ENCODE measurements at places on chromosomes 5 and 9.

GRCh38 chr5:133995341-133995740 lies 9.4 kb downstream of the VDAC1 start:
- DNase-seq = peak; percentile 19

DNA sequence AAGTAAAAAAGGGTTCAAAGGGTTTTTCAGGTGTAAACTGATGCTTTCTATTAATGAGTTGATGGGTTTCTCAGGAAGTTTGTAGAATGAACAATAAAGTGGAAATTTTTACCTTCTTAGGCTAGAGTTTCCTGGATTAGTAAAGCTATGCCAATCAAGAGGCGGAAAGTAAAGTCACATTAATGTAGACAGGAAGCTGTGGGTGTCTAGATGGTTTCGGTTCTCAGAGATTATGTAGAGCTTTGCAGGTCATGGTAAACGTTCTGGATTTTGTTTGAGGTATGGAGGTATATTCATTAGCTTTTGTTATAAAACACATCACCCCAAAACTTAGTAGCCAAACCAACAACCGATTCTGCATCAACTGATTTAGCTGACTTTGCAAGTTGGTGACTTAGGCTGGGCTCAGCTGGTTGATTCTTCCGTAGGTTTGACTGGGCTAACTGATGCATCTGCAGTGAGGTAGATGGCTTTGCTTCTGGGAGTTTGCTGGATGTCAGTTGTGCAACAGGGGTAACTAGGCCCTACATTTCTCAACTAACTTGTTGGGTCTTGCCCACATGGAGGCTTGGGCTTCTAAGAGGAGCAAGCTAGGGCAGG lies 273.8 kb downstream of the MSX2 start:
- DNase-seq = no peak

GRCh38 chr5:1419476-1420210 lies 25.6 kb downstream of the SLC6A3 start:
- peak; percentile 61 for DNase-seq

- DNase-seq = no peak
Observed at GRCh38 chr9:35353731-35354365, 136.1 kb upstream of the RUSC2 start.

DNA sequence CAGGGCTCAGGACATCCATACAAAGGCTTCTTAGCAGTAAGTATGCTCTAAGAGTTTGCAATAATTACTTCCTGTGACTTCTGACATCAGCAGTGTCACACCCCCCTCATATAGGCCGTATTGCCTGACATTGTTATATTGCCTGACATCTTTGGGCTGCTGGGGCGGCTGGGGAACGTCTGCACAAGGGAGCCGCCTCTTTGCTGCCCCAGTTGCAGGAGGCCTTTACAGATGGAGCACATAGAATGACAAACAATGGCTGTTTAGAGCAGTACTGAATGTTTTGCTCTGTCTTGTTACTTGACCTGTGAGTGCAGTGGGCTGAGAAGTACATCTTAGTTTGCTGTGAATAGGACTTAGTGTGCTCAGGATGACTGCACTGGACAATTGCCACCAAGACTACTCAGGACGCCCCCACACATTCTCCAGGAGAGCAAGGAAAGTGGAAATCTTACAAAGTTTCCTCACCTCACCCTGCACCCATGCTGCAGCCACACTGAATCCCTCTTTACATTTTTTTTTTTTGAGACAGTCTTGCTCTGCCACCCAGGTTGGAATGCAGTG lies 65.4 kb upstream of the SPOCK1 start:
- no peak for DNase-seq

GRCh38 chr5:54909911-54910870 lies 75.2 kb downstream of the ESM1 start:
- DNase-seq = no peak

DNA sequence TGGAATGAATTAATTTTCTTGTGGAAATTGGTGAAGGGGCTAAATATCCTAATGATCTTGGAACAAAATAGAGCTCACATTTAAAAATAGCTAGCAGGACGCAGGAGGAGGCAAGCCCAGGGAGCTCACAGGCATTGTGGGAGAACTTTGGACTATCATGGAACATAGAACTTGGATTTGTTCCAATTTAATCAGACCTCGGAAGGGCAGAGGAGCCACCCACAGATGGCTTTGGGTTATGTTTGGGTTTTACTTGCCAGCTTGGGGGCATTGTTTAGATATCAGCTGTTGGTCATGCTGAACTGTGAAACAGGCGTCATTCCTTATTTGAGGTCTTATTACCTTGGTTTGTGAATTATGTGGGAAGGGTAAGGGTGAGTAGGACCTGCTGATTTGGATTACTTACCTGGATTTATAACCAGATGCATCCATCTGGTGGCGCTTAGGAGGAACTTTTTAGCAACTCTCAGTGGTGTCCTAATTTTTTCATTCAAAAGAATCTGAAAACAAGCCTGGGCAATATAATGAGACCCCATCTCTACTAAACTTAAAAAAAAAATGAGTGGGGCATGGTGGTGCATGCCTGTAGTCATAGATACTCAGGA lies 14.1 kb upstream of the PTGR1 start:
- DNase-seq = no peak

GRCh38 chr5:54148067-54148845 lies 162.1 kb downstream of the ARL15 start:
- no peak for DNase-seq

DNA sequence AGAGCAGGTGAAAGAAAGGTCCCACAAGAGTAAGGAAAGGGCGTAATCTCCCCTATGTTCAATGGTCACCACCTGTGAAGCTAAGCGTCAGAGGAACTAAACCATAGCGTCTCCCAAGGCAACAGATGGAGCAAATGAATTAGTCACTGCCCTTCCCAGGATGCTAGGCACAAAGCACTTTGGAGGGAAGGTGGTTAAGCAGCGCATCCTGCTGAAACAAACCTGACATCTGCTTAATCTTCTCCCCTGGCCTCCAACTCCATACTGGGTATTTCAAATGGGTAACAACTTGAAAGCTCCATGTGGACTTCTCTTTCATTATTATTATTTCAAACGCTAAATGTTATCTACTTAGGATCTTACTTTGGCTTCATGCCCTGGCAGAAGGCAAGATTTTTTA lies 227.3 kb downstream of the MLLT3 start:
- no peak for DNase-seq

- no peak for DNase-seq
Observed at GRCh38 chr9:36396985-36397384, 3.1 kb downstream of the RNF38 start.

DNA sequence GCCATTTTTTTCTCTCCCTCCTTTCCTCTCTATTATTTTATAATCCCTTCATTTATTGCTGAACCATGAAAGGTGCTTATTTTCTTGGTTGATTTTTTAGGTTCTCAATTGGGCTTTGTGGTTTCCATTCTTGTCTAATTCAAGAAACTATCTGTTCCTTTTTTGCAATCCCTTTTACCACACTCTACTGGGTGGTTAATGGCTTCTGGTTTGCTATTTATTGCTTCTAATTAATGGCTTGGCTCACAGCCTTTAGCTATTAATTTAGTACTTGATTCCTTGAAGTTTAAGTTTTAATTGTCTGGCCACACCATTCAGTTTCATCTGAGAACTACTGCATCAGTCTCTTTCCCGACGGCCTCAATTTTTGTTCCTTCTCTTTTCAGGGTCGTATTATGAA lies 5.6 kb downstream of the FRRS1L start:
- DNase-seq = no peak

DNA sequence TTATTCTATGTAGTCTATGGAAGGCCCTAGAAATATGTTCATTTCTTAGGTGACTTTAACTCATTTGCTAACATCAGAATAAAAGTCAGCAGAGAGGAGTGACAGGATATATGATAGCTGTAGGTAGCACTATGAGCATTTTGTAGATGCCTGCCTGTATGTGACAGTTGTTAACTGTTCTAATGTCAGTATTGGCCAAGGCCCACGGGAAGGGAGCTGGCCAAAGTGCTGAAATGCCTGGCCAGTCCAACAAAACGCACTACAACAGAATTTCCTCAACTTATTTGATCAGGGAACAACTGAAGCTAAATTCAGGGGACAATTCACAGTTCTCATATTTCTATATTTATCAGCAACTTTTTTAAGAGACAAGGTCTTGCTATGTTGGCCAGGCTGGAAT lies 20.8 kb downstream of the SV2C start:
- no peak for DNase-seq

DNA sequence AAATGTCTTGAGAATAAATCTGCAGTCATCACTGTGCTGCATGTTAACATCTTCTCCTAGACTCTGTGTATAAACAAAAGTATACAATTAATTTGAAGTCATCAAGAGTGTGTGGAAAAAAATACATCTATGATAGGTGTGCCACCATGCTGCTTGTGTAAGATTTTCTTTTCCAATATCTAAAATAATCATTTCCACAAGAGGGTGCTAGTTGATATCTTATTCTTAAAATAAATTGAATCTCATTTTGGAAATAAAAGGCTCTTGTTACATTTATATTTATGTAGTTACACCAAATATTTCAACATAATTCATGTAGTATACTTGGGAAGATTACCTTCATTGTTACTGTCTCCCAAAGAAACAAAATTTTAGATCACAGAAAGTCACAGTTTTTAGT lies 14.1 kb upstream of the MOCS2 start:
- no peak for DNase-seq

GRCh38 chr5:158484150-158484549 lies 615.6 kb downstream of the EBF1 start:
- no peak for DNase-seq

DNA sequence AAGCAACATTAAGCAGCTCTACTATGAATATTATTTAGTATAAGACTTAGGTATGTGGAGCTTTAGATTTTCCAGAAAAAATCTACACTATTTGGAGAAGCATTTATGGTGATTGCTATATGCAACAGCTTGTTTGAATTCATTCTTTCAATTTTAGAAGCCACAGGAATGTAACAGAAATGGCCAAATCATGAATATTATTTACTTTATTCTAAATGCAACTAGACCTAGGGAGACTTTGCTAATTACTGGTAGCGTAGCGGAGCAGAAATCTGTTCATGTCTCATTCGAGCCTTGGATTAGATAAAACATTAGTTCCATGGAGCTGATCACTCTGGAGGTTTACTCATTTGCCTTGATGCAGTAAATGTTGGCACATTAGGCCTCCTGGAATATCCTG lies 290.2 kb downstream of the ZNF608 start:
- no peak for DNase-seq

- DNase-seq = no peak
Observed at GRCh38 chr9:136720898-136721338, 8.5 kb downstream of the DIPK1B start.

- no peak for DNase-seq
Observed at GRCh38 chr9:27467486-27467885, 56.6 kb upstream of the IFNK start.

All from spleen (tissue), 13 donors.